Calu3 (cell line): ENCODE measurements at places on chromosomes 3 and 15. TPM values are rescaled to one million over a fixed set of nuclear protein-coding genes. Genes with fewer than 3 reads are reported as not detected.

DNA sequence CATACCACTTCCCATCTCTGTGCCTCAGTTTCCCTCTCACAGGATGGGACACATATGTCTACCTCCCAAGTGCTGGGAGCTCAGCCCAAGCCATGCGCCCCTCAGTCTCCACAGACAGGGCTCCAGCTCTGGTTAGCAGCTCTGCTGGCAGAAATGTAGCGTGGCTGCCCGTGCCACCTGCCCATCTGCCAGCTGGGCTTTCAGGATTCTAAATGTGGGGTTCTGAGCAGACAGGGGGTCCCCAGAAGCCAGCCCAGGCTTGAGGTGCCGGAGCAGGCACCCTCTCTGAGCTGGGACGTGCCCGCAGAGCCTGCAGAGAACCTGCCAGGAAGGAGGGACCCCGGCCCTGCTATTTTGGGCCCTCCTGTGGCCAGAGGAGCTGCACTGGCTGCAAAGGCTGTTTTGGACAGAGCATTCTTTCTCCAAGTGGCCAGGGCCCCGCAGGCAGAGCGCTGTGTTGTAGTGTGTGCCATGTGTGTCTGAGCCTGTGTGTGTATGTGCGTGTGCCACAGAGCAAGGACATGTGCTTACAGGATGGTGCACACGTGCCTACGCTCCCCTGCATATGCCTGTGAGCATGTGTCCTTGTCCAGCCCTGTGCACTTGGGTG is 31.7 kb downstream of the PSTPIP1 start:
- H3K27me3 ChIP-seq = peaks cover 40% of the 10 kb centered on the region
- H3K4me1 ChIP-seq = peaks cover 6% of the 10 kb centered on the region
- no peak overlapping the region for H3K4me3 ChIP-seq
- H3K36me3 ChIP-seq = peaks cover 23% of the 10 kb centered on the region

GRCh38 chr3:152595975-152596821 is 238.7 kb upstream of the P2RY1 start:
- H3K36me3 ChIP-seq = no peaks in the 10 kb centered on the region
- H3K27me3 ChIP-seq = no peaks in the 10 kb centered on the region
- DNase-seq = peak; percentile 72

DNA sequence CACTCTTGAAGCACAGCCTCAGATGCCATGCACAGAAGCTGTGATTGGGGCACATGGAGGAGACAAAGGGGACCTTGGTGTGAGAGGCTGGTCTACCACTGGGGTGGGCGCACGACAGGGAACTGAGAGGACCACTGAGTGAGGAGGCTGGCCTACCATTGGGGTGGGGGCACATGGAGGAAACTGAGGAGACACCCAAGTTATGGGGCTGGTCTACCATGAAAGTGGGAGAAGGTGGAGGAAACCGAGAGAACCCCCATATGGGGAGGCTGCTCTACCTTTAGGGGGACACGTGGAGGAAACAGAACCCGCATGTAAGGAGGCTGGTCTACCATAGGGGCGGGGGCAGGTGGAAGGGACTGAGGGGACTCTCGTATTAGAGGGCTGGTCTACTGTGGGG is 153.4 kb downstream of the FBLN2 start:
- H3K27ac ChIP-seq = no peak overlapping the region
- H3K27me3 ChIP-seq = peaks cover 88% of the 10 kb centered on the region
- H3K36me3 ChIP-seq = no peaks in the 10 kb centered on the region
- no peak for DNase-seq
- H3K4me3 ChIP-seq = no peak overlapping the region

DNA sequence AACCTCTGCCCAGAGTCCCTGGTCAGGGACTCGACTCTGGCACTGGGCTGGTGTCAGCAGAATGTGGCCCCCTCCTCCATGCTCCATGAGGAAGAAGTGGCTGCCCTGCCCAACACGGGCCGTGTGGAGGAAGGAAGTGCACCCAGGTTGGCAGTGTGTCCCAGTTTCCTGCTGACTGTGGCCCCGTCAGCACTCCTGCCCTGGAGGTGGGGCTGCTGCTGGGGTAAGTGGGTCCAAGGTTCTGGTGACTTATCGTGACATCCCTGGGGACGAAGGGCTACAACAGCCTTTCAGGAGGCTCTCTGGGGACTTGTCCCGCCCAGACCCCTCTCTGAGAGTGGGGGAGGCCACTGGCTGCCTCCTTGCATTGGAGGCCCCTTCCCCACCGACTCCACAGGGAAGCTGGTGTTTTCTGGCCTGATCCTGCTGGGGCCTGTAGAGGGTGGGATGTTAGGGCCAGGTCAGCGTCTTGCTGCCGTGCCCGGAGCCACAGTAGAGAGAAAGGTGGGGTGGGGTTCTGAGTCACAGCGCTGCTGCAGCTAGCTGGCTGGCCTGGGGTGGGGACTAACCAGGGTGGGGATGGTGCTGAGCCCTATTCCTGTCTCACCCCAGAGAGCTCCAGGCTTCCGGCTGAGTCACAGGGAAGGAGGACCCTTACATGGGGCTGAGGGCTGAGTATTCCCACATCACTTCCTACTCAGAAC is 10.5 kb downstream of the SEMA4B start:
- H3K4me1 ChIP-seq = peaks cover 53% of the 10 kb centered on the region
- peak; percentile 91 for DNase-seq
- H3K27ac ChIP-seq = peak overlapping the region; percentile 88

GRCh38 chr3:117184574-117184973 is 475.0 kb downstream of the TUSC7 start:
- no peak for DNase-seq
- H3K27ac ChIP-seq = no peak overlapping the region
- H3K27me3 ChIP-seq = no peaks in the 10 kb centered on the region
- no peaks in the 10 kb centered on the region for H3K4me1 ChIP-seq

DNA sequence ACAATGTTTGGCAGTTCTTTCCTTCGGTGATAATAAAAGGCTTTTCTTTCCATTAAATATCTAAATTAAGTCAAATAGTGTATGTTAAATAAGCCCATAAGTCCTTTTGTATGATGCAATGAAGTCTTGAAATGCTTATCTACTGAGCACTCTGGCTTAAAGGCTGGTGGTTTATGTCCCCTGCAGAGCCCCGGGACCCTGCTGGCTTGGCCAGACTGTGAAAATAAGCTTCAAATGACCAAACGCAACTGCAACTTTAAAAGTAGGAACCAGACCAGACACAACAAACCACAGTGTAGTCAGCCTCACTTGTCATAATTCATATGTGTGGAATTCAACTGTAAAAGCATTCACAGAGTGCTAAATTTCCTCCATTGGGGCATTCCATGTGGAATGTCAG is 72.5 kb downstream of the FOXP1 start:
- no peaks in the 10 kb centered on the region for H3K27me3 ChIP-seq
- no peak overlapping the region for H3K27ac ChIP-seq
- H3K4me3 ChIP-seq = no peak overlapping the region
- no peaks in the 10 kb centered on the region for H3K4me1 ChIP-seq
- no peak for DNase-seq

GRCh38 chr3:8848696-8849131 is 79.3 kb upstream of the OXTR start:
- no peak overlapping the region for H3K27ac ChIP-seq
- no peaks in the 10 kb centered on the region for H3K27me3 ChIP-seq
- H3K36me3 ChIP-seq = no peaks in the 10 kb centered on the region
- no peak overlapping the region for H3K4me3 ChIP-seq

DNA sequence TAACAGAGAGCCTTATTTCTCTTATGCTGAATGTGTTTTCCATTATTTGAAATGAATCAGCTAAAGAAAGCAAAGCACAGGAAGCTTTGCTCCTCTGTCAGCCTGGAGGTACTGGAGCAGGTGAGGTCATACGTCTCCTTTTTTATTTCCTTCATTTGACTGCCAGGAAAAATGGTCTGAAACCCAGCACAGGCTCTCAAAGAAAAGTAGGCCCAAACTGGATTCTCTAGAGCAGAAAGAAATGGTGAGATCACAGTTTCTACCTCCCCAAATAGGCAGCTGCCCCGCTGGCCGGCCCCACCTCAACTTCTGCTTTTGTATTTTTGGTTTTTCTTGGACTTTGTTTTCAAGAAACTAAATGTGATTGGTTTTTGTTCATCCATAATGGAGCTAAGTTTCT is 95.1 kb downstream of the RPL39L start:
- no peaks in the 10 kb centered on the region for H3K36me3 ChIP-seq
- H3K4me1 ChIP-seq = peaks cover 8% of the 10 kb centered on the region
- DNase-seq = no peak
- H3K4me3 ChIP-seq = no peak overlapping the region

DNA sequence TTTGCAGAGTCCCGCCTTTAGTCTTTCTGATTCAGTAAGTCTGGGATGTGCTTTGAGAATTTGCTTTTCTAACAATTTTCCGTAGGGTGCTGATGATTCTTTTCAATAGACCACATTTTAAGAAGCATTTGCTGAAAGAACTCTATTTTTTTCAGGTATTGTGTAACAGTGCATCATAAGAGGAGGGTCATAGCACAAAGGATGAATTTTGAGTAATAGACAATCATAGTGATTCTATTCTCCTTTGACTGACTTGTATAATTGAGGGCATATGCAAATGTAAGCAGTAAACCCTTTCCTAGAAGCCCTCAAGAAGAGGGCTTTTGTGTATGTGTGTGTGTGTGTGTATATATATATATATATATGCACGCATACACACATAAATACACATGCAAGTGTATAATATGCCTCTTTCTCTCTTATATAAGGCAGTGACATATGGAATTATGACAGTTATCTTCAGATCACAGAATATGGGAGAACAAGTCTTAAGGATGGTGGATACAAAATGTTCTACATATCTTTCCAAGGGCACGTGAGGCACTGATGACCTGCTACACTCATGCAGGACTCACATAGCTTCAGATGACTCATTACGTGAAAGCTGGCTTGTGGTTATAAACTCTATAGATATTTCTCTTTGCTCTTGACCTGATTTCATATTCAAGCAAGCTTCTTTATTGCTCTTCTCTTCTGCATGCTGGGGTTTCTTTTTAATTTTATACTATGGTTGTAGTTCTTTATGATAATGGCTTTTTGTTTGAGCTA is 6.5 kb upstream of the PLSCR1 start:
- peak overlapping the region; percentile 4 for H3K4me3 ChIP-seq
- peaks cover 10% of the 10 kb centered on the region for H3K36me3 ChIP-seq
- peak; percentile 54 for DNase-seq
- peak overlapping the region; percentile 40 for H3K27ac ChIP-seq
- no peaks in the 10 kb centered on the region for H3K27me3 ChIP-seq

DNA sequence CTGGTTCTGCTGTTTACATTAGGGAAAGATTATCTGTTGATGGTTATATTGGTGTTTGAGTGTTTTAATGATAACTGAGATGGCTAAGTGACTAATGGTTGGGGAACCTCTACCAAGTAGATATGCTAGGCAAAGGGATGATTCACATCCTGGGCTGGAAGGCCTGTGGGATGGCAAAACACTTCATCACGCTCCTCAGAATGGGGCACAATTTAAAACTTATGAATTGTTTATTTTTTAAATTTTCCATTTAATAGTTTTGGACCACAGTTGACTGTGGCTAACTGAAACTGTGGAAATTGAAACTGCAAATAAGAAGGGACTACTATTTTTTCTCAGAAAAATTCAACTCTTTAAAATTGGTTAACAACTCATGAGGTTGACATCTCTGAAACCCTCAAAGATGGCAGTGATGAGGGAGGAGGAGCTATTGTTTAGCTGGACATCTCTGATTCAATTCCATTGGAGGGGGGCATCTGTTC is 100.5 kb upstream of the ZBED2 start:
- H3K27me3 ChIP-seq = no peaks in the 10 kb centered on the region
- no peak for DNase-seq
- H3K4me1 ChIP-seq = no peaks in the 10 kb centered on the region
- no peak overlapping the region for H3K27ac ChIP-seq
- H3K4me3 ChIP-seq = no peak overlapping the region

DNA sequence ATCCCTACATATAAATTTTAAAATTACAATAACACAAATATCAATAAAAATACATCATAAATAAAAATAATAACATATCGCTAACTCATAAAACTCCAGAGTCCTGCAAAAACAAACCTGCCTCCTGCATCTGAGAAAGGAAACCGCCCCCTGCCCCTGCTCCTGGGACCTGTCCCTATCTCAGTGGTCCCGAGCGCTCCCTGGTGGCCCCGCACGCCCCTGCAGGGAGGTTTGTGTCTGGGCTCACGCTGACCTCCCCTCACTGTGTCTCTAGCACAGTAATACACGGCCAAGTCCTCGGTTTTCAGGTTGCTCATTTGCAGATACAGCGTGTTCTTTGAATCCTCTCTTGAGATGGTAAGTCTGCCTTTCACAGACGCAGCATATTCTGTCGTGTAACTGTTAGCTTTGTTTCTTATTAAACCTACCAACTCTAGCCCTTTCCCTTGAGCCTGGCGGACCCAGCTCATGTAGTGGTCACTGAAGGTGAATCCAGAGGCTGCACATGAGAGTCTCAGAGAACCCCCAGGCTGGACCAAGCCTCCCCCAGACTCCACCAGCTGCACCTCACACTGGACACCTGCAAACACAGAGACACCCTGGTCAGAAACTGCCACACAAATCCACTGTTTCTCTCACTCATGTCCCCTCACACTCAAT is 554.1 kb downstream of the GOLGA6L6 start:
- H3K27me3 ChIP-seq = no peaks in the 10 kb centered on the region
- H3K36me3 ChIP-seq = no peaks in the 10 kb centered on the region
- no peaks in the 10 kb centered on the region for H3K4me1 ChIP-seq
- no peak for DNase-seq
- no peak overlapping the region for H3K27ac ChIP-seq
- no peak overlapping the region for H3K4me3 ChIP-seq

DNA sequence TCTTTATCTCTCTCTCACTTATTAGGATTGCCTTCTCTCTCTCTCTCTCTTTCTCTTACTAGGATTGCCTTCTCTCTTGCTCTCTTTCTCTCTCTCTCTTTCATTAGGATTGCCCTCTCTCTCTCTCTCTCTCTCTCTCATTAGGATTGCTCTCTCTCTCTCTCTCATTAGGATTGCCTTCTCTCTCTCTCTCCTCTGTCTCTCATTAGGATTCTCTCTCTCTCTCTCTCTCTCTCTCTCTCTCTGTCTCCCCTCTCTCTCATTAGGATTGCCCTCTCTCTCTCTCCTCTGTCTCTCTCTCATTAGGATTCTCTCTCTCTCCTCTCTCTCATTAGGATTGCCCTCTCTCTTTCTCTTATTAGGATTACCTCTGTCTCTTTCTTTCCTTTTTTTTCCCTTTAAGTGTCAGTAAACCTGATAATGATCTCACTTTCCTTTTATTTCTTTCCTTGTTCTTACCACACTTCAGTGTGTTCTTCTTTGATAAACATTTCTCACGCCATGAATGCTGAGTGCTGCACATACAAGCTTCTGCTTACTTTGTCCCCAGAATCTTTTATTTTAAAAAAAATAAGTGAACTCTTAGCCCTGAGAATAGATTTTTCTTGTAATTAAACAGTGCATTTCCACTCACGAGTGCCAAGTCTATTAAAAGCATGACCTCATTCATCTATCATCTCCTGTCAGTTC is 243.4 kb upstream of the TBC1D5 start:
- no peaks in the 10 kb centered on the region for H3K4me1 ChIP-seq
- no peak overlapping the region for H3K4me3 ChIP-seq
- DNase-seq = no peak
- H3K27me3 ChIP-seq = no peaks in the 10 kb centered on the region
- H3K36me3 ChIP-seq = no peaks in the 10 kb centered on the region

GRCh38 chr15:57415602-57416001 is 39.3 kb downstream of the CGNL1 start:
- H3K27ac ChIP-seq = no peak overlapping the region
- H3K36me3 ChIP-seq = no peaks in the 10 kb centered on the region
- H3K27me3 ChIP-seq = no peaks in the 10 kb centered on the region
- H3K4me3 ChIP-seq = no peak overlapping the region
- H3K4me1 ChIP-seq = no peaks in the 10 kb centered on the region

GRCh38 chr3:113573728-113574127 is 41.4 kb downstream of the SIDT1 start:
- no peaks in the 10 kb centered on the region for H3K36me3 ChIP-seq
- DNase-seq = no peak
- peaks cover 43% of the 10 kb centered on the region for H3K27me3 ChIP-seq

The DUOX1 gene
- total RNA-seq = 1.2 and 1.4 TPM in 2 replicates

The CCR9 gene
- total RNA-seq = not detected in 2 replicates

The CGGBP1 gene
- 70.0 and 76.9 TPM in 2 replicates for total RNA-seq

The ANKRD34C gene
- total RNA-seq = not detected in 2 replicates

The SLC12A8 gene
- 15.5 and 16.8 TPM in 2 replicates for total RNA-seq

The HTD2 gene
- total RNA-seq = 7.5 and 8.5 TPM in 2 replicates

The EXD1 gene
- not detected in 2 replicates for total RNA-seq

The STRA6 gene
- total RNA-seq = 5.9 and 8.4 TPM in 2 replicates
